ENCODE measurements at places on chromosomes 5 and 9.

DNA sequence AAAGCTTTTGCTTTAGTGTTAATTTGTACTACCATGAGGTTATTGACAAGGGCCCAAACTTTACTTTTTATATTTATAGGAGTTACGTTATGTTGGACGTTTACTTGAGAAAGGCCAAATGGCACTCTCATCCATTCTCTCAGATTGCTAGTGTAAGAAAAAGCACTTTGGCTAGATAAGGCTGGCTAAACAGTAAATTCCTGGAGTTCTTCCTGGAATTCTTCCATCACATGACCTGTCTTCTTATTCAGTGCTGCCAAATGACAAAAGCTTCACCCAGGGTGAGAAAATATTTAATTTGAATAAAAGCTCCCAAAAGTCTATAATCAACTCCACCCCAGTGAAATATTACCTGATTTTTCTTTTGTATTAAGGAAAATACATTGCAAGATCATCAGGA lies 1568.9 kb upstream of the ACO1 start:
- no peaks in the 10 kb centered on the region for H3K4me1 ChIP-seq
- no peak overlapping the region for H3K4me3 ChIP-seq
- no peaks in the 10 kb centered on the region for H3K36me3 ChIP-seq
- H3K27me3 ChIP-seq, result no peaks in the 10 kb centered on the region
- H3K27ac ChIP-seq, result no peak overlapping the region

DNA sequence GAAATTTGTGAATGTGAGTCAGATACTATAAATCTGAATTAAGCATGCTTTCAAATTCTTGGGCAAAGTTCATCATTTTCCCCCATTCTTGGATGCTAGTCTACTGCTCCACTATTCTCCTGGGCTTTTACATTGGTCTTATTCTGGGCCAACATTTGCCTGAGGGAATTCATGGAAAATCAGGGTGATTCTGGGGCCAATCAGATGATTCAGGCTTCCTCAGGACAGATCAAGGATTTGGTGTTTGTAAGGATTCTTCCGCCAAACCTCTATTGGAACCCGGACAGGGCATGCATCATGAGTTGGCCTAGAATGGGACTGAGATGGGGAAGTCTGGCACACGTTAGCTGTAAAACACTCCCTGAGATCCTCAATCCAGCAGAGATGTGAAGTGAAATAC lies 113.8 kb downstream of the MEF2C start:
- H3K27ac ChIP-seq, result no peak overlapping the region
- DNase-seq, result no peak
- no peaks in the 10 kb centered on the region for H3K4me1 ChIP-seq

DNA sequence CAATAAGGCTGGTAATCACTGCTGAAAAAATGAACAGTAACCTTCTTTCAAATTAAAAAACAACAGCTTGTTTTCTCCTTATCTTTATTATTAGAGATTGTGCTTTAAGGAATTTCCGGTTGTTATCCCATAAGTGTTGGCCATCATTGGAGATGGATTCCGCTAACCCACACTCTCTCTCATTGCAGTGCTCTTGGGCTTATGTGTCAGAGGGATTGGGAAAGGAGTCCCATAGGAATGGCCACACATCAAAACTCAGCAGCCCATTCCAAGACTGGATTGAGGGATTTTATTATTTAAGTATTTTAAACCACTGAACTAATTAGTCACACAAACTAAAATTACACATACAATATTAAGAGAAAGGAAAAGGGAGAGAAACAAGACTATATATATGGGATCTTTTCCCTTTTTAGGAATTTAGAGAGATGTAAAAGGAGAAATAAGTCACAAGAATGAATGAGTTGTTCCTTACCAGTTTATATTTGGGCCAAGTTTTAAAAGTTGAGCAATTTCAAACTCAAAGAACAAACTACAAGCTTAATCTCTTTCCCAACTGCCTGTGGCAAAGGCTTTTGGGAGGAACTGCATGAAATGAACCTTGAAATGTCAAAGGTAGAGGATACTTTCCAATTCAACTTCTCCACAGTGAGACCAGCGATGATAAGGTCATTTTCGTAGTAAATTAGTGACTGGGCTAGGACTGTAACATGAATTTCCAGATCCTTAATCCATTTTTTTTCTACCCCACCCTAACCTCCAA lies 2.4 kb downstream of the SPINK6 start:
- no peak overlapping the region for H3K27ac ChIP-seq
- no peaks in the 10 kb centered on the region for H3K27me3 ChIP-seq
- no peak overlapping the region for H3K4me3 ChIP-seq
- no peaks in the 10 kb centered on the region for H3K4me1 ChIP-seq
- H3K36me3 ChIP-seq, result no peaks in the 10 kb centered on the region

DNA sequence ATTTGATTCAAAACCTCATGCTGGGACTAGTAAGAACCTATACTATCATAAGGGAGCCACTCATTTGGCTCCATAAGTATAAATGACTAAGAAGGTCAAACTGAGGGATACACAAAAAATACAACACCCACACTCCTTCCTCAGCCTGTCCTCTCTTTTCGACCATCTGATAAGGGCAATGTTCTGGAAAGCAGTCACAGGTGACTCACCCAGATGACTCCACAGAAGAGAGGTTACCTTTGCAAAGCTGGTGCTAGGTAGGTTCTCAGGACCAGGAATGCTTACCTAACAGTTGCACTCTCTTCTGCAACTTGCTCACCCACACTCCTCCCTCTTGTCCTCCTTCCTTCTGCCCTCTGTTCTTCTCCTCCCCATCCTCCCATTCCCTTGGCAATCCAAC lies 32.9 kb downstream of the LHFPL2 start:
- no peak overlapping the region for H3K27ac ChIP-seq
- H3K4me3 ChIP-seq, result no peak overlapping the region
- H3K27me3 ChIP-seq, result no peaks in the 10 kb centered on the region
- no peaks in the 10 kb centered on the region for H3K4me1 ChIP-seq
- no peak for DNase-seq
- H3K36me3 ChIP-seq, result no peaks in the 10 kb centered on the region

- peaks cover 5% of the 10 kb centered on the region for H3K4me1 ChIP-seq
- H3K4me3 ChIP-seq, result no peak overlapping the region
- H3K27ac ChIP-seq, result no peak overlapping the region
- no peaks in the 10 kb centered on the region for H3K27me3 ChIP-seq
- DNase-seq, result no peak
Measured at GRCh38 chr5:175681968-175682340, 24.1 kb downstream of the HRH2 start.

DNA sequence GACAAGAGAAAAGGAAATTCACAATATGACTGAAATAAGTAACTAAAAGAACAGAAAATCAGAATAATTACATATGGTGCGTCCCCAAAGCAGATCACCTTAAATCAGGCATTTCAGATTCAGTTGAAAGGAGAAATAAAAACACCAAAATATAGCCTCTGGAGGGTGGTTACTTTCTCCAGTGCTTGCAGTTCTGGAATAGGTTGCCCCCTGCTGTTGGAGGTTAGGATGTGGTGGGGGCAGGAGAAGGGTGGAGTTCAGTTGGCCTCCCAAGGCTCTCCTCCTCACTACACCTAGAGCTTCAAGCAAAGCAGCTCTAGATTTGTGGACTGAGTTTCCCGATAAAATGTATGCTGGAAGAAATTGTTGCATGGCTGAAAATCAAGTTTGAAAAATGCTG lies 338.2 kb upstream of the TLE4 start:
- H3K27me3 ChIP-seq, result no peaks in the 10 kb centered on the region
- no peak overlapping the region for H3K27ac ChIP-seq
- DNase-seq, result no peak
- H3K36me3 ChIP-seq, result no peaks in the 10 kb centered on the region
- H3K4me3 ChIP-seq, result no peak overlapping the region

DNA sequence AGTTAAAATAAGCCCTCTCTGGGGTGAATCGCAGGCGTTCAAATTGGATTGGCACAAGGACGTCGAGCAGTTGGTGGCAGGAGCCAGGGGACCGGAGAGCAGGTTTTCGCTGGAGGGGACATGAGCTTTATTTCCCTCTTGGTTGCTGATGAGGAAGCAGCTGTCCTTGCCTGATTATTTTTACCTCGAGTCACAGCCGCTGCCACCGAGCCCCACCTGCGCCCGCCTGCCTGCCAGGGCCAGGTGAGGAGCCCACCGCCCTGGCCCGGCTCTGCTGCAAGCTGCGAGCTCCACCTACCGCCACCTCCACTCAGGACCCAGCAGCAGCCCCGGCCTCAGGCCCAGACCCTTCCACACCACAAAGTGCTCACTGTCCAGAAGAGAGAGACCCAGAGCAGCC lies 9.0 kb upstream of the ADGRD2 start:
- H3K27ac ChIP-seq, result no peak overlapping the region
- H3K4me1 ChIP-seq, result no peaks in the 10 kb centered on the region
- DNase-seq, result no peak

- H3K27me3 ChIP-seq, result no peaks in the 10 kb centered on the region
- H3K4me1 ChIP-seq, result no peaks in the 10 kb centered on the region
- H3K27ac ChIP-seq, result no peak overlapping the region
- H3K4me3 ChIP-seq, result no peak overlapping the region
Measured at GRCh38 chr9:16925426-16925825, 55.0 kb upstream of the BNC2 start.

GRCh38 chr5:116329503-116329902 lies 244.7 kb downstream of the COMMD10 start:
- no peaks in the 10 kb centered on the region for H3K4me1 ChIP-seq
- H3K4me3 ChIP-seq, result no peak overlapping the region
- no peak for DNase-seq
- no peaks in the 10 kb centered on the region for H3K27me3 ChIP-seq
- H3K36me3 ChIP-seq, result no peaks in the 10 kb centered on the region

DNA sequence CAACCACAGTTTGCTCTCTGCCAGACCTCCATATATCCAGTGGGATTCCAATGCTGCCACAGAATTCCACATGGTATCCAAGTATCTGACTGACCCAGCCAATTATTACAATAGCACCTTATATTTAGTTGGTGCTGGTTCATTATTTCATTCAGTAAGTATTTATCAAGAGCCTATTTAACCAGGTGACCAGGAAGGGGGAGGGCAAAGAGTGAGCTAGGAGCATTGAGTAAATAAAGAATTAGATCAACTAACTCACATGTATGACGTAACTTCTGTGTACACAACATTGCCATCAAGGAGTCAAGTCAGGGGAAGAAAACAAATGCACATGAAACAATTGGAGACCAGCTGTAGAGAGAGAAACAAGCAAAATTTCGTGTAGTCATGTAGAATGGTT lies 207.1 kb upstream of the PAPPA start:
- H3K4me1 ChIP-seq, result no peaks in the 10 kb centered on the region
- no peaks in the 10 kb centered on the region for H3K36me3 ChIP-seq
- H3K27me3 ChIP-seq, result no peaks in the 10 kb centered on the region
- no peak overlapping the region for H3K4me3 ChIP-seq
- no peak overlapping the region for H3K27ac ChIP-seq
- no peak for DNase-seq

- H3K27ac ChIP-seq, result no peak overlapping the region
- H3K4me1 ChIP-seq, result peaks cover 7% of the 10 kb centered on the region
- H3K27me3 ChIP-seq, result no peaks in the 10 kb centered on the region
- H3K4me3 ChIP-seq, result peak overlapping the region; percentile 75
- no peak for DNase-seq
Measured at GRCh38 chr5:88503041-88503345, 234.3 kb upstream of the TMEM161B start.

DNA sequence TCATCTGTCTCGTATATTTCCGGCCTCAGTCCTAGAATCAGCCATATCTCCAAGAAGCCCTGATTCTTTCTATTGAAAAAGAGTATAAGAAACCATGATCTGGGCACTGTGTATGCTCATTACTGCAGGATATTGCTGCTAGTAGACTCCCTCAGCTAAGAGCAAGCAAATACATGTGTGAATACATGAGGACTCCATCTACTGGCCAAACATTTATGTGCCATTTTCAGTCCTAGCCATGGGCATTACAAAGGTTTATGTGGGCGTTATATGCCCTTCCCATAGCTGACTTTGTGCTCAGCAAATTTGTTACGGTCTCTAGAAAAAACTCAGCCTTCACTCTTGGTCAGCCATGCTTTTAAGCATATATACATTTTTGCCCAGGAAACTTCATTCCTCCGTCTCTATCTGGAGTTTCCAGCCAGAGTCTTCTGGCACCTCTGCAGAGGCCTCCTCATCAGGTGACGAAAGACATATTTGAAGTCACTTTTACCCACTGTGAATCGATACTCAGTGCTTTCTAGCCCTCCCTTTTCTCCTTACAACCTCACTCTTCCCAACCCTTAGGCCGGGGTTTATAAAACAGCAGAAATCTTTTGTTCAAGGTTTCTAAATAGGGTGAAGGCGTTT lies 1495.6 kb upstream of the CDH6 start:
- no peak overlapping the region for H3K4me3 ChIP-seq
- H3K27me3 ChIP-seq, result no peaks in the 10 kb centered on the region
- no peaks in the 10 kb centered on the region for H3K36me3 ChIP-seq
- no peak overlapping the region for H3K27ac ChIP-seq
- no peaks in the 10 kb centered on the region for H3K4me1 ChIP-seq

DNA sequence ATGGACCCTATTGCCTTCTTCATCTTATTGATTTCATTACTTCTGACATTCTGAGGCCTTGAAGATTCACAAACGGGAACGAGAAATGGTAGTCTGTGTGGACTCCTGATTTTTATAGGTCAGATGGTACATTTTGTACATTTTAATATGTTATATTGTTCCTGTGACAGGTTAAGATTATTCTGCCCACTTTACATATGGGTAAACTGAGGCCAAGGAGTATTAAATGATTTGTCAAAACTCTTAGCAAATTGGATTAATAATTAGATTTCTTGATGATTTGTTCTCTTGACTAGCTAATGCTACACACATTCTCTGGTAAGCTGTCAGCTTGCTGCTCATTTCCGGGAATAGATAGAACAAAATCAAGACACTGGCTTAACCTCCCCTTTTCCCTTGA lies 1.9 kb downstream of the FAM53C start:
- H3K36me3 ChIP-seq, result peaks cover 8% of the 10 kb centered on the region
- H3K27ac ChIP-seq, result no peak overlapping the region
- H3K4me1 ChIP-seq, result peaks cover 31% of the 10 kb centered on the region

DNA sequence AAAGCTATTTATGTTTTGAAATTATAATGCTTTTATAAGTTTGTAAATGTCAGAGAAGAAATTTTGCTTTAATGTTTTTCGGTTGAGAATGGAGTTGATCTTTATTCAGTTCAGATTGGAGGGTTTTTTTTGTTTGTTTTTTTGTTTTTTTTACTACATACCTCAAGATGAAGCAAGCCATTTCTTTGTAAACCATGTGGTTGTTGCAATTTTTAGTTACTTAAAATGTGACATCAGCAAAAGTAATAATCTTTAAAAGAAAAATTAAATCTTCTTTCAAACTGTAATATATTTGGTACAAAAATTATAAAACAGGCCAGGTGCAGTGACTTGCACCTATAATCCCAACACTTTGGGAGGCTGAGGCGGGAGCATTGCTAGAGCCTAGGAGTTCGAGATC lies 102.6 kb downstream of the CDC42SE2 start:
- DNase-seq, result no peak
- H3K27ac ChIP-seq, result no peak overlapping the region
- no peaks in the 10 kb centered on the region for H3K27me3 ChIP-seq
- no peak overlapping the region for H3K4me3 ChIP-seq
